ENCODE measurements at places on chromosomes 7 and 10. TPM values are rescaled to one million over a fixed set of nuclear protein-coding genes. Genes with fewer than 3 reads are reported as not detected.

AHCYL2 gene
- 22.0 TPM for total RNA-seq

MLXIPL gene
- not detected for total RNA-seq

STEAP4 gene
- total RNA-seq: not detected

GRID2IP gene
- total RNA-seq: 0.09 TPM

ADAMTS14 gene
- 0.06 TPM for total RNA-seq

SLC26A5 gene
- not detected for total RNA-seq

NOLC1 gene
- 105 TPM for total RNA-seq

HYAL4 gene
- 2.1 TPM for total RNA-seq

PAPOLB gene
- not detected for total RNA-seq

PLPP4 gene
- 3.9 TPM for total RNA-seq

OR2A5 gene
- not detected for total RNA-seq

ERVW-1 gene
- total RNA-seq: not detected

MNX1 gene
- total RNA-seq: 6.3 TPM

TAS2R41 gene
- total RNA-seq: not detected

ABCA13 gene
- total RNA-seq: 0.06 TPM

LRIT1 gene
- total RNA-seq: not detected

LIPM gene
- not detected for total RNA-seq

CAV2 gene
- total RNA-seq: 191 TPM

KLF14 gene
- total RNA-seq: 0.86 TPM

HKDC1 gene
- 0.69 TPM for total RNA-seq

ACTR3C gene
- 0.06 TPM for total RNA-seq

GET4 gene
- 50.1 TPM for total RNA-seq

GIMAP4 gene
- total RNA-seq: not detected

KIAA1549 gene
- total RNA-seq: 1.8 TPM

ASB10 gene
- not detected for total RNA-seq

AKR1E2 gene
- total RNA-seq: not detected

CNNM1 gene
- total RNA-seq: 3.0 TPM

TUBB8 gene
- not detected for total RNA-seq

PLEKHS1 gene
- not detected for total RNA-seq

PNLIPRP2 gene
- not detected for total RNA-seq

TUBAL3 gene
- 0.23 TPM for total RNA-seq
